ENCODE measurements at places on chromosomes 12 and 14.

DNA sequence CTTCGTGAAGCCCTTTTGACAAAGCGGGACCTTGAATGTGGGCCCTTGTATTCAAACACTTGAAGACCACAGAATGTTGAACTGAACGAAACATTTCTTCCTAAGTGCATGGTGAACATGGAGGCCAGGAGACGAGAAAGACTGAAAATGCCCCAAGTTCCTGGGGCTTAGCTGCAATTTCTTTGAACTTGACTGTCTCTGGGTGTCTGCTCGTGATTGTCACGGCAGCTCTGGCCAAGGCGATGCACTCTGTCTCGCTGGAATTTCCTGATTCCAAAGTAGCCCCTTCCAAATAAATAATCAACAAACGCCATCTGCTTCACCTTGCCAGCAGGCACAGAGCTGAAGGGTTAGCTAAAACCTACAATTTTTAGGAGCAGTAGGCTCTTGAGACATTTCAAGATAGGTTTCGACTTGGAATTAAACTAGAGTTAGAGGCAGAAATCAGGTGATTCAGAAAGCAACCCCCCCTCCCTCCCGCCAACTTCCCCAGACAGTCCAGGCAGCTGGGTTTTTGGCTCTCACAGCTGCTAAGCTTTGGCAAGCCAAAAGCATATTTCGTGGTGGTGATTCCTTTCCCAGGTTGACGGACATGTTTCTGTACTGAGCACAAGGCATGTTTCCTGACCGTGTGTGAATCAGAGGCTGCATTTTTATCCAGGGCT lies 13.5 kb upstream of the IRF2BPL start:
- DNase-seq = no peak

DNA sequence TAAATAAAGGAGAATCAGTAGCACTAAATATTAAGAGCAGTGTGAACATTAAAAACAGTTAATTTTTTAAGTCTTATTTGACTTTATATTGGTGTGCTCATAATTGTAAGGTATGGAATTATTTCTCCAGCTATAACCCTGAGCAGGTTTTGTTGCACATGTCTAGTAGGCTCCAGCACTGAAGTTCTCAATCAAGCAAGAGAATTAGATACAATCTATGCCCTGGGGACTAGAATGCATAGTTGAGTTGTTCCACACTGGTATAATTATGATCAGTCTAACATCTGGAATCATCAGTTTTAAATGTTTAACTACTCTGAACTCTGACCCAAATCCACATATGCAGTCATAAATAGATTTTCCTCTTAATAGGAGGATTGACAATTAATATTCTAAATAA lies 257.8 kb upstream of the ARHGAP5 start:
- no peak for DNase-seq

DNA sequence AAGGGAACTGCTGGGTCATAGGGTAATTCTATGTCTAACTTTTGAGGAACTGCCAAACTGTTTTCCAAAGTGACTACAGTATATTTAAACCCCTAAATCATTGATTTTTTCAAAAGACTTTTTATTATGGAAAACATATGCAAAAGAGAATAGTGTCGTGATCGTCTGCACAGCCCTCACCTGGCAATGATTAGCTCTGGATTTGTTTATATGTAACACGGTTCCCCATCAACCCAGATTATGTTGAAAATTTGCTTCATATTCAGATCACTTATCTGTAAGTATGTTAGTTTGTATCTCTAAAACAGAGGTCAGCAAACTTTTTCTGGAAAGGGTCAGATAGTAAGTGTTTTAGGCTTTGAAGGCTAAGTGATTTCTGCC lies 52.7 kb downstream of the CCDC92 start:
- DNase-seq = no peak

DNA sequence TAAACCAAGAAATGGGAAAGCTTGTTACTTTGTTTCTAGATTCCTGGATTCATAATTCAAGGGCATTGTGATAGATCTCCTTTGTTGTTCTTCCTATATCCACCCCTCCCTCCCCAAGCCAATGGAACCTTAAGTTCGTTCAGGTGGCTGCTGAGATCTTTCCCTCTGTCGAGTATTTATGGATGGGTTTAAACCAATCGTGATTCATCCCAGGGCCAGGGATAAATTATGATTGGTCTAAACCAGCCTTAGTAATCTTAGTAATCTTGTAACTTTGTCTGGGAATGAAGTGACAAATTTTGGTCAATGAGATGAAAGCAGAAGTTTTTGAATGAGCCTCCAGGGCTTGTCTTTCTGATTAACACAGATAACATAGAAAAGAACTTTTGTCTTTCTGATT lies 56.1 kb upstream of the PCED1B start:
- DNase-seq = no peak

DNA sequence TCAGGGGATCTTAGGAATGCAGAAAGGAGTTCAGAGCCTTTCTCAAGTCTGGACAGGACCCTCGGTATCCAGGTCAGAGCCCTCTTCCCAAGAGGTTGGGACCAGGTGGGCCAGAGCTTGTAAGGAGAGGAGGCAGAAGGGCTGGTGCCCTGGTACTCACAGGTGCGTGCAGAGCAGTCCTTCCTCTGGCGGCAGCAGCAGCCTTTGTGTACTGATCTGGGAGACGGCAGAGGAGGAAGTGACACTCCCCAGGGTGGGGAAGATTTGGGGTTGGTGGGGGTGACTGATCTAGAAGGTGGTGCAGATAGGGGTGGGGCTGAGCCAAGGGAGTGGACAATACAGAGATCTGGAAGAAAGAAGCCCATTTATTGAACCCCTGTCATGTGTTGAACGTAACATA lies at the start of gene ITGB7:
Gene ITGB7 (minus strand): TSS at position 210 of the 400 bp plus-strand sequence. CDS start 6,808 bp downstream, outside the sequence.
- no peak for DNase-seq

- DNase-seq = no peak
Observed at GRCh38 chr12:24421759-24422158, 472.3 kb upstream of the SOX5 start.

GRCh38 chr14:77416836-77417235 lies 6.5 kb downstream of the NOXRED1 start:
- DNase-seq = no peak

GRCh38 chr14:77065851-77066577 lies 32.0 kb upstream of the CIPC start:
- no peak for DNase-seq

Data from cerebellar nuclear complex (tissue), 1 donor.